ENCODE measurements at places on chromosomes 1 and 21.

GRCh38 chr1:7313826-7314225 lies 457.3 kb upstream of the VAMP3 start:
- no peak for DNase-seq

DNA sequence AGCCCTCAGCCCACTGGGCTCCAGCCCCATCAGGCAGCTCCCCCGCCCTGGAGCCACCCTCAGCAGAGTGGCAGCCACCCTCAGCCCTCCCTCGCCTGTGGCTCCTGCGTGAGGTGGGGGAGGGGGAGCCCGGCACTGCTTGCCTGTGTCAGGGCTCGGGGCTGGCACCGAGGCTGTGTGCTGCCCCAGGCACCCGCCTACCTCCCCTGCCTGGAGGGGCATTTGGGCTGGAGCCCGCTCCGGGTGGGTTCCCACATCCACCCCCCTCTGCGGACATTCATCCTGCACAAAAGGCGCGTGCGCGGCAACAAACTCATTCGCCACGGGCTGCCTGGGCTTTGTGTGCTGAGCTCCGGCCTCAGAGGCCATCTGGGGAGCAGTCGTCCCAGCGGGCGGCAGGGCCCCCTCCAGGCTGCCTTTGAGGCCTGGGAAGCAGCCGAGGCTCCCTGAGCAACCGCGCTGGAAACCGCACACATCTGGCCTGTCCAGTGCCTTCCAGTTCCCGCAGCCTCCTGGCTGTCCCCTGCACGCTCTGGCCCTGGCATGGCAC lies 12.6 kb upstream of the TNFRSF14 start:
- peak; percentile 53 for DNase-seq

DNA sequence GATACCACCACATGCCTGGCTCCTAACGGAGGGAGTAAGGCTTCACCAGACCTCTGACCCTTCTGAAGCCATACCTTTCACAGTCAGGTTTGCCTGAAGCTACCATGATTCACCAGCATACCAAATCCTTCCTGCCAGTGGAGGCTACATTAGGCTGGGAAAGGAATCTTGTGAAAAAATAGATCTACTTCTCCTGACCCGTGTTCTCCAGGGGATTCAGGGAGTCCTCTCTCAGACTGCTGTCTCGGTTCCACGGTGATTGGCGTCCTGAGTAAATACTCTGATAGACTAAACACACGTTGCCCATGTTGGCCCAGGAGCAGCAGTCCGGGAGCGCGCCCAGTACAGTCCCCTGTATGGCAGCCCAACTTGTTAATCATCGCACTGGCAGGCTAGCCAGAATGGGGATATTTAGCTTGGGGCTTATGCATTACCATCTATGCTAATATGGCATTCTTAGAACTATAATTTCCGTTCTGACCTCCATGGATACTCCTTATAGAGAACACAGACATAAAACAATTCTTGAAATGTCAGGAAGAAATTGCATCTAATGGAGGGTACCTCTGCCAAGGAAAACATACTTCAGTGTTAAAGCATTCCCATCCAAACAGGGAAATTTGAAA lies 173.2 kb downstream of the ROR1 start:
- DNase-seq, result no peak

DNA sequence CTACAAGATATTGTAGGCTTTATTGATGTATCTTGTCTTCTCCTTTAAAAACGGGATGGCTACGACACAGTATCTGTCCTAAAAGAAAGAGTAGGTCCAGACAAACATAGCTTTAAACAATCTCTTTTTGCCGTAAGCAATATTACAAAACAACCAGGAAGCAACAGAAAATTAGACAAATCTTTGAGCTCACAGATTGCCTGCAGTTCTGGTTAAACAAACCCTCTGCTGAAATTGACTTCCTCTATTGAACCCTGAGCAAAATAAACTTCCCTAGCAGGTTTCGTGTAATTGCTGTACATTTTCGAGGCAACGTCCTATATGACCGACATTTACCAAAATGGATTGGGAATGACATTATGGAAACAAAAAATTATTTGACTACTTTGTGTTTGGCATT lies 50.6 kb downstream of the CHML start:
- DNase-seq, result no peak

GRCh38 chr1:109163551-109163950 lies 49.6 kb downstream of the ELAPOR1 start:
- no peak for DNase-seq

DNA sequence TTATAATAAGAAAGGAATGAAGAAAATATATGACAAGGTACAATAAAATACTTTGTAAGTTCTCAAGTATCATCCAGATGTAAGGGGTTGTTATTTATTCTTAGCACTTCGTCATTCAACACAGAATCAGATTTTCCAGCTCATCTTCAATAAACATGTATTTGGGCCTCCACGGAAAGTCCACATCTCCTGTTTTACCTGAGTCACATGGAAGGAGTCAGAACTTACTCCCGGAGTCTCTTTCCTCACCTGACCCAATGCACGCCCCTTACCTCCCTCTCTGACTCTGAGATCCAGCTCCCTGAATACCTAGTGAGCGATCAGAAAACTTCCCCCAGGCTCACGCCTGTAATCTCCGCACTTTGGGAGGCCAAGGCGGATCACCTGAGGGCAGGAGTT lies 1.5 kb upstream of the PMVK start:
- no peak for DNase-seq

- DNase-seq, result no peak
Observed at GRCh38 chr1:183653462-183653794, 312 bp upstream of the APOBEC4 start.

GRCh38 chr1:61426254-61426653 lies 298.7 kb downstream of the TM2D1 start:
- no peak for DNase-seq

DNA sequence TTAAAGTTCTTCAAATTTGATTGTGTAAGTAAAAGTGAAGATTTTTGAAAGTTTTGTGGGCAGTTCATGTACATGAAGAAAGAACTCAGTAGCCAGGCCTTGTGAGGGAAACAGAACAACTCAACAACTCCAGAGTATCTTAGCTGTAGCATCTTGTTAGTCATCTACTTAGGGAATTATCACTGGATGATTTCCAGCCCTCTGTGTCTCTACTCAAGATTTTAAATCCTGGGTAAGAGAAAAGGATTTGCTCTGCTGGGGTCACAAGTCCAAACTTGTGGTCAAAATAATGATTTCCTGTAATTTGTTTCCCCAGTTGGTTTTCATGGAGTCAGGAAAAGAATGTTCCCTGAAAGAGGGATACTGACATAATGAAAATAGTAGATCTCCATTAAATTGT lies 8.2 kb downstream of the OR10T2 start:
- no peak for DNase-seq

DNA sequence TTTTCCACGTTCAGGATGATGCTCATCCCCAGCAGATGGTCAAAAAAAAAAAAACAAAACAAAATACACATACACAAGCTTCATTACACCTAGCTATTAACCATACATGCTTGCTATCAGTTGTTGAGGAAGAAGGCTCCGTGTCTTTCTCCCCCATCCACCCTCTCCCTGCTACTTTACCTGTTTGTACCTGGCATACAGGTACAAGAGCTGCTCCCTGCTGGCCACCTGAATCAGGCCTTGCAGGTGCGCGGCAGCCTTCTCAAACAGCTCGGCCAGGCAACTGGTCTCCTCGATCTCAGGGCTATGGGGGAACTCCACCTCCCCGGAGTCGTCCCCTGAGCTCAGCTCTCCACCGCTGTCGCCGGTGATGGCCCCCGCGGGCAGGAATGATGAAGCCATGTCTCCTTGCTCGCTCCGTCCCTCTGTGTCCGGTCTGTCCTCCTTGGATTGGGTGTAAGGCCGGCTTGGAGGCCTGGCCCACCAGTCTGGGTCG lies 464 bp downstream of the ACBD6 start:
- no peak for DNase-seq

DNA sequence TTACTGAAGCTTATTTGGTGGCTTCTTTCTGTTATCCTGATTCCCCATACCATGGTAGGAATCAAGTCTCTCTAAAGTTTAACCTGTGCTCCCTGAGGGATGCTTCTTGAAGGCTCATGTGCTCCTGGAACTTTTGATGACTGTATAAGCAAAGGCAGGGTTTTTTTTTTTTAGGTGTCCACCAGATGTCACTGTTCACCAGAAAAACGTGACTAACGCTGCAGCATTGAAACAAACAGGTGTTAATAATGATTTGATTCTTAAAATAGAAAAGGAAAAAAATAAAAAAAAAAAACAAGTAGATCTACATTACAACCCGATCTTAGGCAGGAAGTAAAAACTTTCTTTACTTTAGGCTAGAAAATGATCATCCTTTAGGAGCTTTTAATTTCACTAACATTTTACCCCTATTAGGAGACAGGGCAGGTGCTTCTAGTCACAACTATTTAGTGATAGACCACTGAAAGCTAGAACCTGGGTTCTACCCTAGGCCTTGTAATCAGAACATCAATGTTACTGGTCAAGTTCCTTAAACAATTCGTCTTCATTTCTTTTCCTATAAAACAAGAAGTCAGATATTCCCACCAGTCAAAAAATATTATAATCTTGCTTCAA lies 223.0 kb downstream of the PLA2G4A start:
- peak; percentile 45 for DNase-seq

DNA sequence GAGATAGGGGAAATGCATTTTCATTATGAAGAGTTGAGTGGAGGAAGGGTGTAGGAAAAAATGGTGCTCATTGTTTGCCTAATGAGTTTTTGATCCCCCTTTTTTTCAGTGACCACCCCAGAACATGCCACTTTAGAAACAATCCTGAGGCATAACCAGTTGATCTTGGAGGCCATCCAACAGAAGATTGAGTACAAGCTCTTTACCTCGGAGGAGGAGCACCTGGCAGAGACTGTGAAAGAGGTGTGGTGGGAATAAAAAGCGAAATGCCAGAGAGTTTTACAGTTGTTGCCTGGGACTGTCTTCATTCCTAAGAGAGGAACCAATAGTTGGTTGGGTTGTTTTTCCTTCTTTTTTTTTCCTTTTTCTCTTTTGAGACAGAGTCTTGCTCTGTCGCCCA lies 54.3 kb upstream of the EPHA8 start:
- DNase-seq, result no peak

DNA sequence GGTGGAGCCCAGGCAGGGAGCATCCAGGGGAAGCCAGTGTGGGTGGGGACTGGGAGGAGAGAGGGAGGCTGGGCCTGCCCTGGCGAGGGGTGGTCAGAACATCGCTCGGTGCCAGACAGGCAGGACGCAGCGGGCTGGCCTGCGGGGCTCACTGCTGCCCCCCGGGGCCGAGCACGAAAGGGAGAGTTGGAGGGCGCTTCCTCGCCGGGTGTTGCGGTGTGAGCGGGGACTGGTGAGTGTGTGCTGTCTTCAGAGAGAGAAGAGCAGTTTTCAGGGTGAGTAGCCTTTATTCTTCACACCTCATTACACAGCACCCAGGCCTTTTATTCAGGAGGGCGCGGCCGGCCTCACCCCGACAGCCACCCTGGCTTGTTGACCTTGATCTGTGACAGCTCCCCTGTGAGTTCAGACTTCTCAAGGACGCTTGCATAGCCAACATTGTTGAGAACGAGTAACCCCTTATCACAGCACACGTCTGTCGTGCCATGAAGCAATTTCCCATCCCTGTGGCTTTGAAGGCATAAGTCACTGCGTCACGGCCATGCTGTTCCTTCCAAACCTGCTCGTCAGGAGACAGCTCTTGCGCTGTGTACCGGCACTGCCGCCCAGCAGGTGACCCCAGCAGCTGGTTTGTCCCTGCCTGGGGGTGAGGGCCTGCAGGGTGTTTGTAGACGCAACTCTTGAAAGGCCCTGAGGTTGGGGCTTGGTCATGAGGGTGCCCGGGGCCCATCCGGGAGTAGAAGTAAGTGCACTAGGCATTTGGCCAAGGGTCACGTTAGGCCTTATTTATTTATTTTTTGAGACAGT lies 54.6 kb downstream of the PRKCZ start:
- DNase-seq, result no peak

DNA sequence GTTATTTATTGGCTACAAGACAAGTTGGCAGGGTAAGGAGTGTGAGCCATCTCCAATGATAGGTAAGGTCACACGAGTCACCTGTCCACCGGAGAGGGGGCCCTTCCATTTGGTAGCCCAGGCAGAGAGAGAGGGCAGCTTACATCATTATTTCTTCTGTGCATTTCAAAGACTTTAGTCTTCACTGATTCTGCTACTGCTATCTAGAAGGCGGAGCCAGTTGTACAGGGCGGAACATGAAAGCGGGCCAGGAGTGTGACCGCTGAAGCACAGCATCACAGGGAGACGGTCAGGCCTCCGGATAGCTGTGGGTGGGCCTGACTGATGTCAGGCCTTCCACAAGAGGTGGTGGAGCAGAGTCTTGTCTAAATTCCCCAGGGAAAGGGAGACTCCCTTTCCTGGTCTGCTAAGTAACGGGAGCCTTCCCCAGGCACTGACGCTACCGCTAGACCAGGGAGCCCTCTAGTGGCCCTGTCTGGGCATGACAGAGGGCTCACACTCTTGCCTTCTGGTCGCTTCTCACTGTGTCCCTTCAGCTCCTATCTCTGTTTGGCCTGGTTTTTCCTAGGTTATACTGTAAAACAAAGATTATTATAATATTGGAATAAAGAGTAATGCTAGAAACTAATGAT lies 36.7 kb downstream of the ZNF695 start:
- DNase-seq, result peak; percentile 44

GRCh38 chr1:42844592-42845140 lies 1.7 kb upstream of the ZNF691 start:
- no peak for DNase-seq

DNA sequence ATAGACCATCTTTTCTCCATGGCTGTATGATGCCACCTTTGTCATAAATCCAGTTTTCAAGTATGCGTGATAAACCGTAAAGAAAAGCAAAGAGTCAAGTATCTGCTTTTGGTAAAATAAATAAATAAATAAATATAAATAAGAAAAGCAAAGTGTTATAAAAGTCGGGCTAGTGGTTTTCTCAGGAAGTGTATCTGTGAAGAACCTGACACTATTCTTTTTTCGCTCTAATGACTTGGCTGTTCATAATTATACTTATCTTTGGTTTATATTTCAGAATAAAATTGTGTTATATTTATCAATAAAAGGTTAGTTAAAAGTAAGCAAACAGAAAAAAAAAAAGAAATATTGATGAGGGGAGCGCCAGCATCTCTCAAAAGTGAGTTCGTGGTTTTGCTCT lies 594 bp upstream of the EXO5 start:
- DNase-seq, result no peak

DNA sequence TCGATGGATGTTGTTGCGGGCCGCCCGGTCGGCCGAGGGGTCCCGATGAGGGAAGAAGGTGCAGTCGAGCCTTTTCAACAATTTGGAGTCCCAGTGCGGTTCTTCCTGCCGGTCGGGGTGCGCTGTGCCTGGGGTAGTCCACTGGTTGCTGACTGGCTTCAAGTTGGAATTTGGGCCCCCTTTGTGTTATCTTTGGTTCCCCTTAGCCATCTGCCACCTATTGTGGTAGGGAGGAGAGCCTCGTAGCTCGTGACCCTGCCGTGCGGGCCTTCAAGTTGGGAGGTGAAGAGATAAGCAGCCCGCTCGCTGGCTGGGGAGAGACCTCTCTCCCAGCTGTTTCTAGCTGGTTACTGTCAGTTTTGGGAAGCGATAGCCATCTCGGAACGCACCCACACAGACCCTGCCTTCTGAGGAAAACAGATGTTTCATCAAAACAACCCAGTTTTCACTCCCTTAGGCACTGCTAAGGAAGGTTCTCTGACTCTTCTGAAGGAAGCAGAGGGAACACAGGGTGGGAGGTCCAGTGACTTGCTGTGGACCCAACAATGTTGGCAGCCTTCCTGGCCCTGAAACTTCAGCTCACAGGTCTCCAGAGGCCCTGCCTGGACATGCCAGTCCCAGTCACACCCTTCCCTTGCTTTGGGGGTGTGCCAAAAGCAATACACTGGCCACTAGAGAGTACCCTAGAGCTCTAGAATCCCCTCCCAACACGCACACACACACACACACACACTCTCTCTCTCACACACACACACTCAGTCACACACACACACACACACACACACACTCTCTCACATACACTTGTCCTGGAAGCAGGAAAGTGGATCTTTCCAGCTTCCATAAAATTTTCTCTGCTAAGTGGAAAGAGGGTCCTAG lies 1.0 kb downstream of the BTG2 start:
- peak; percentile 96 for DNase-seq

Measured in erythroblast (primary cell).